Spinal cord (tissue), 10 donors: ENCODE measurements at places on chromosomes 11 and 22. TPM values are rescaled to one million over a fixed set of nuclear protein-coding genes. Genes with fewer than 3 reads are reported as not detected.

DNA sequence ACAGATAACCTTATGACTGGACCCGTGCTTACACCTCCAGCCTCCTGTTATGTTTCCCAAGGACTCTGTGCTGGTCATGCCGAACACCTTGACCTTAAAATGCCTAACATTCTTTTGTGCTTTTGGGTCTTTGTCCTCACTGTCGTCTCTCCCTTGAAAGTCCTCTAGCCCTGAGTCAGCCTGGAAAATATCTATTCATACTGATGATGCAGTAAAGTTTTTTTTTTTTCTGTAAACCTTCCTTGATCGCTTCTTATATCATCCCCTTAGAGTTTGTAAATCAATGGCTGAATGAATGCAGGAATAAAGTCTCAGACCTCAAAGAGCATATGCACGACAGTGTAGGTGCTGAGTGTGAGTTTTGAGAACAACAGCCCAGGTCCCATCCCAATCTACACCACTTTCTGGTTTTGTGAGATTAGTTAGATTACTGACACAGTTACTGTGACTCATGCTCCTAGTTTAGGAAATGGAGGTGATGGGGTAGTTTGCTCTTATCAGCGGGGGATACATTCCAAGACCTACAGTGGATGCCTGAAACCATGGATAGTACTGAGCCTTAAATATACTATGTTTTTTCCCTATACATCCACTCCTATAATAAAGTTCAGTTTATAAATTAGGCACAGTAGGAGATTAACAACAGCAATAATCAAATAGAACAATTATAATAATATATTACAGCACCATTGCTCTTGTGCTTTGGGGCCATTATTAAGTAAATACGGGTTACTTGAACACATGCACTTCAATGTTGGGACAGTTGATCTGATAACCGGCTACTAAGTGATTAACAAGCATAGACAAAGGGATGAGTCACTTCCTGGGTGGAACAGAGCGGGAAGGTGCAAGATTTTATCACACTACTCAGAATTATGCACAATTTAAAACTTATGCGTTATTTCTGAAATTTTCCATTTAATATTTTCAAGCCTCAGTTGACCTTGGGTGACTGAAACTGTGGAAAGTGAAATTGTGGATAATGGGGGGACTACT lies 8.6 kb downstream of the TCN1 start:
- H3K36me3 ChIP-seq = no peaks in the 10 kb centered on the region
- H3K4me3 ChIP-seq = no peak overlapping the region
- H3K27ac ChIP-seq = no peak overlapping the region

GRCh38 chr11:107567739-107568335 lies 2.3 kb upstream of the ALKBH8 start:
- no peak overlapping the region for H3K27ac ChIP-seq
- DNase-seq = no peak
- H3K27me3 ChIP-seq = no peaks in the 10 kb centered on the region
- H3K4me3 ChIP-seq = no peak overlapping the region

- no peaks in the 10 kb centered on the region for H3K27me3 ChIP-seq
- H3K36me3 ChIP-seq = no peaks in the 10 kb centered on the region
- no peak overlapping the region for H3K4me3 ChIP-seq
- DNase-seq = no peak
These were observed 11.7 kb upstream of the MPEG1 start for GRCh38 chr11:59224351-59224928.

- no peak for DNase-seq
- H3K36me3 ChIP-seq = peaks cover 11% of the 10 kb centered on the region
- no peak overlapping the region for H3K4me3 ChIP-seq
- no peaks in the 10 kb centered on the region for H3K27me3 ChIP-seq
- peak overlapping the region; percentile 54 for H3K27ac ChIP-seq
These were observed 235.9 kb upstream of the NARS2 start for GRCh38 chr11:78810559-78811009.

GRCh38 chr11:68904248-68904847 lies 657 bp downstream of the IGHMBP2 start:
- H3K27ac ChIP-seq = peak overlapping the region; percentile 50
- H3K4me3 ChIP-seq = peak overlapping the region; percentile 99
- H3K27me3 ChIP-seq = no peaks in the 10 kb centered on the region
- H3K4me1 ChIP-seq = peaks cover 17% of the 10 kb centered on the region
- H3K36me3 ChIP-seq = peaks cover 33% of the 10 kb centered on the region

DNA sequence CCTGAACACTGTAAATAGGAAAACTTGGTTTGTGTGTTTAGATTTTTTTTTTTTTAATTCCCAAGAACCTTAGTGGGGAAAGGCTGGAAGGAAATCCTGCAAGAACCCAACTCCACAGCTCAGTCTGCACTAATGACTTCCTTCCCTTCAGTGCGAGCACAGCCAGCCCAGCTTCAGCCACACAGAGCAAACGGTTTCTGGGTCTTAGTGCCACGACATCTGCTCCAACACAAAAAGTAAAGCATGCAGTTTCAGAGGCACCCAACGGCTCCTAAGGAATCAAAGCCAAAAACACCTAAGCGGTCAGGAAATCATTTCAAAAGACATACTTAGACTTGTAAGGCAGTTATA lies 236.1 kb downstream of the TTC28 start:
- no peaks in the 10 kb centered on the region for H3K36me3 ChIP-seq
- peaks cover 17% of the 10 kb centered on the region for H3K4me1 ChIP-seq
- H3K4me3 ChIP-seq = peak overlapping the region; percentile 66
- DNase-seq = peak; percentile 96

- H3K27me3 ChIP-seq = no peaks in the 10 kb centered on the region
- H3K27ac ChIP-seq = no peak overlapping the region
- H3K4me1 ChIP-seq = peaks cover 11% of the 10 kb centered on the region
These were observed 29.7 kb upstream of the ABCC8 start for GRCh38 chr11:17506314-17506713.

The MAPK8IP2 gene
- total RNA-seq = 42.3 TPM

The CRYBB1 gene
- 1.4 TPM for total RNA-seq

DNA sequence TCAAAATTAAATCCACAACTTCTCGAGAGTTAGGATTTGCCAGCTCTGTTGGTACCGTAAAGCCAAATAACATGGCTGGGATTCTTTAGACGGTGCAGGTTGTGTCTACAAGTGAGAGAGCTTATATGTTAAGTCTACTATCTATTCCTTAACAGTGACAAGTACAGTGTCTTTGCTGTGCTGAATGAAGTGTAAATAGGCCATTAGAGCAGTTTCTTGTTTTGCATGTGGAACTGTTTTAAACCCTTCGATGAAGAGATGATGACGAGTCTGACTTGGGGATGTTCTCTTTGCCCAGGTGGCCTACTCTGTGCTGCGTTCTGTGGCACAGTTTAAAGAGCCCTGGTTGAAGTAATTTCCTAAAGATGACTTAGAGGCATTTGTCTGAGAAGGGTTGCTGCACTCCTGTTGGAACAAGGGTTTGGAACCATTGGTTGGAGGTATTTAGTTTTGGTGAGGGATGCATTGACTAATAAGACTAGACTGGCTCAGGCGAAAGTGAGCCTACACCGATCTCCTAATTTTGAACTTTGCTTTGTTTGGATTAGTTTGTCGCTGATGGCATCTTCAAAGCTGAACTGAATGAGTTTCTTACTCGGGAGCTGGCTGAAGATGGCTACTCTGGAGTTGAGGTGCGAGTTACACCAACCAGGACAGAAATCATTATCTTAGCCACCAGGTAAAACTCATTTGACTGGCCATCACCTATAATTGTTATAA lies 988 bp downstream of the RPS3 start:
- H3K4me3 ChIP-seq = peak overlapping the region; percentile 82
- peak overlapping the region; percentile 91 for H3K27ac ChIP-seq
- peaks cover 38% of the 10 kb centered on the region for H3K36me3 ChIP-seq
- no peaks in the 10 kb centered on the region for H3K27me3 ChIP-seq
- H3K4me1 ChIP-seq = peaks cover 12% of the 10 kb centered on the region

The OR51B4 gene
- total RNA-seq = not detected

The NLRX1 gene
- total RNA-seq = 8.9 TPM

The OR51E1 gene
- total RNA-seq = 0.40 TPM

The TPBGL gene
- total RNA-seq = 0.11 TPM

- no peaks in the 10 kb centered on the region for H3K27me3 ChIP-seq
- peaks cover 5% of the 10 kb centered on the region for H3K36me3 ChIP-seq
- H3K4me1 ChIP-seq = no peaks in the 10 kb centered on the region
- no peak overlapping the region for H3K4me3 ChIP-seq
- DNase-seq = no peak
These were observed 87.8 kb upstream of the CLNS1A start for GRCh38 chr11:77725433-77725832.

DNA sequence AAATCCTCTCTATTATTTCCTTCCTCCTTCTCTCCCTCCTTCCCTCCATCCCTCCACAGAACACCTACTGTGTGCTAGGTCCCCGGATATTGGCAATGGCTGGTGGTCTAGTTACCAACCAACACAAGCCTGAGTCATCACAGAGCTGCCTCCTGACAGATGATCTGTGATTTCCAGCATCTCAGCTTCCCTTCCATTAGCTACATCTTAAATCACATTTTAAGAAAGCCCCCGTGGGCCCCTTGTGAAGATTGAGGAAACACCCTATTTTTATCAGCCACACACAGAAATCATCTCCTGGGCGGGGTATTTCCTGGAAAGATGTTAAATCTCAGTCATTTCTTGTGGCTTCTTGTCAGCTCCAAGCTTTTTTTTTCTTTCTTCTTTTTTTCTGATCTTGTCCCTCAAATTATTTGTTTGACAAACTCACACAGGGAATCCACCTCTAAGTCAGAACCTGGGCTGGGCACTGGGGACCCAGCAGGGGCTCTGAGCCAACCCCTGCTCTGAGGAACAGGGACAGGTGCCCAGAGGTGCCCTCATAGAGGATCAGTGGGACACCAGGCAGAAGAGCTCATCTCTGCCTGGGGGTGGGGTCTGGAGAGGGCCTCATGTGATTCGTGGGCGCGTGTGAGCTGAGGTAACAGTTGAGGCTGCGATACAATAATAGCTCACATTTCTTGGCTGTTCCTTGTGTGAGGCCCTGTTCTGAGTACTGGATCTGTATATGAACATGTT lies 42.4 kb downstream of the CACNA1I start:
- no peaks in the 10 kb centered on the region for H3K27me3 ChIP-seq
- H3K27ac ChIP-seq = no peak overlapping the region
- H3K4me1 ChIP-seq = peaks cover 8% of the 10 kb centered on the region
- H3K36me3 ChIP-seq = no peaks in the 10 kb centered on the region
- no peak for DNase-seq

The ARHGEF12 gene
- 179 TPM for total RNA-seq

GRCh38 chr22:48556222-48556621 lies 1271.5 kb downstream of the BRD1 start:
- peaks cover 61% of the 10 kb centered on the region for H3K4me1 ChIP-seq
- H3K27me3 ChIP-seq = no peaks in the 10 kb centered on the region
- H3K36me3 ChIP-seq = peaks cover 53% of the 10 kb centered on the region
- H3K4me3 ChIP-seq = no peak overlapping the region

GRCh38 chr22:30650508-30651116 lies 15.0 kb downstream of the SLC35E4 start:
- no peak for DNase-seq
- peaks cover 10% of the 10 kb centered on the region for H3K4me1 ChIP-seq
- peak overlapping the region; percentile 22 for H3K27ac ChIP-seq
- H3K27me3 ChIP-seq = no peaks in the 10 kb centered on the region
- H3K4me3 ChIP-seq = no peak overlapping the region
- peaks cover 38% of the 10 kb centered on the region for H3K36me3 ChIP-seq

The ENTHD1 gene
- not detected for total RNA-seq

GRCh38 chr11:108931168-108931567 lies 266.3 kb downstream of the DDX10 start:
- H3K27me3 ChIP-seq = no peaks in the 10 kb centered on the region
- DNase-seq = no peak
- H3K4me1 ChIP-seq = no peaks in the 10 kb centered on the region
- H3K36me3 ChIP-seq = no peaks in the 10 kb centered on the region

- no peak overlapping the region for H3K4me3 ChIP-seq
- no peaks in the 10 kb centered on the region for H3K27me3 ChIP-seq
- H3K36me3 ChIP-seq = no peaks in the 10 kb centered on the region
These were observed 541.9 kb upstream of the CADM1 start for GRCh38 chr11:116046127-116046526.

DNA sequence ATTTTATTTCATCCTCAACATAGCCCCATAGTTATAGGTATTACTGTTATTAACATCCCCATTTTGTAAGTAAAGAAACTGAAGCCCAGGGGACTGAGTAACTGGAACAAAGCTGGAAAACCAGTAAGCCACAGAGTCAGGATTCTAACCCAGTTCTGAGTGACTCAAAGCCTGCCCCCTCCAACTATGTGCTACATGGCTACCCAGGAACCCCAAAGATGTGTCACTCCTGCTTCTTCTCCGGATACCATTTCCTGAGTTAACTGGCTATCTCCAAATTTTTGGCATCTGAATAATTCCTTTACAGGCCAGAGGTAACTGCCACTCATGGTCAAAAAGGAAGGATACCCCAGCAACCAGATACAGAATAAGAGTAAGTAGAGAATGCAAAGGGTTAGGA lies 43.6 kb downstream of the TENM4 start:
- no peak overlapping the region for H3K27ac ChIP-seq
- no peaks in the 10 kb centered on the region for H3K27me3 ChIP-seq
- peaks cover 11% of the 10 kb centered on the region for H3K4me1 ChIP-seq
- no peak overlapping the region for H3K4me3 ChIP-seq
- no peaks in the 10 kb centered on the region for H3K36me3 ChIP-seq
- no peak for DNase-seq

GRCh38 chr11:92257536-92257935 lies 32.9 kb downstream of the FAT3 start:
- H3K4me3 ChIP-seq = no peak overlapping the region
- DNase-seq = no peak
- H3K27me3 ChIP-seq = no peaks in the 10 kb centered on the region
- peaks cover 3% of the 10 kb centered on the region for H3K4me1 ChIP-seq
- H3K36me3 ChIP-seq = no peaks in the 10 kb centered on the region
